ENCODE measurements at places on chromosomes 13 and 19.

DNA sequence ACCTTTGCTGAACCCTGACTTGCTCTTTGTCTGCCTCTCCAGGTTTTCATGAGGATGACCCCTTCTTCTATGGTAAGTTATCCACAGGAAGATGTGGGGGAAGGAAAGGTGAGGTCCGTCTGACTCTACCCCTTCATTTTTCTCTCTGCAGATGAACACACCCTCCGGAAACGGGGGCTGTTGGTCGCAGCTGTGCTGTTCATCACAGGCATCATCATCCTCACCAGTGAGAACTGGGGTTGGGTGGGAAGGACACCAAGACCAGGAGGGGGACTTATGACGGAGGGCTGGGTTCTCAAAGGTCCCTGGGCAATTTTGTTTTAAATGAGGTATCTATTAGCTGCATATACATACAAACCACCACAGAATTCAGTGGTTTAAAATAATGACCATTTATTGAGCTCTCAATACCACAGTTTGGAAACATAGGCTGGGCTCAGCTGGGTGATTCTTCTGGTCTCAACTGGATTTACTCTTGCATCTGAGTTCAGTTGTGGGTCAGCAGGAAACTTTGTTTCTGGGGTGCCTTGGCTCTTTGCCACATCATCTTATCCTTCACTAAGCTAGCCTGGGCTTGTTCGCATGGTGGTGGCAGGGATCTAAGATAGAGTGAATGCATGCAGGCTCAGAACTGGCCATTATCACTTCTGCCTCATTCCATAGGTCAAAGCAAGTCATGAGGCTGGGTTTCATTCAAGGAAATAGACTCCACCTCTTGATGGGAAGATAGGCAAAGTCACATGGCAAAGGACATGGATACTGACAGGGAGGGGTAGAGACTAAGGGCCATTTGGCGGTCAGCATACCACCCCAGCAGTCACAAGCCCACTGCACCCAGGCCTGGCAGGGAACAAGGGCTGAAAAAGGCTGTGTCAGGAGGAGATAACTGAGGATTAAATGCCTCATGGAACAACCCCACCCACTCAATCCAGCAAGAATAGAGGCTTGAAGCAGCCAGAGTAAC lies 11.8 kb downstream of the FXYD5 start:
- DNase-seq: no peak

- no peak for DNase-seq
Measured at GRCh38 chr13:52048516-52048915, 24.0 kb downstream of the UTP14C start.

DNA sequence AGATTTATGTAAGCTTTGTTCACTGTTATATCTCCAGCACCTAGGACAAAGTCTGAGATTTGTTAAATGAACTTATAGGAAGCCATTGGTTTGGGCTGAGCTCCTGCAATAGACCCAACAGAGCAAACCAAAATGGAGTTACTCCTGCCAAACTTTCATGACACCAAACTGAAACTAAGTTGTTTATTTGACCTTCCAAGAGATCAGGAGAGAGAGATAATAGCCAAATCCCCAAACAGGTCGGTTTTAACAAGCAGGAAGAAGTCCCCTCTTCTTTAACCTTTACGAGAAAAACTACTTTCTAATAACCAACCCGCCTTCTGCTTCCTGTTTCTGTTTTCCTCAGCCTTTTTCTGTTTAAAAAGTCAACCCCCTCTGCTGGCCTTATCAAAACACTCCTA lies 54.9 kb upstream of the ATP12A start:
- DNase-seq: no peak

GRCh38 chr13:89627996-89628395 lies 1719.5 kb upstream of the MIR17HG start:
- no peak for DNase-seq

DNA sequence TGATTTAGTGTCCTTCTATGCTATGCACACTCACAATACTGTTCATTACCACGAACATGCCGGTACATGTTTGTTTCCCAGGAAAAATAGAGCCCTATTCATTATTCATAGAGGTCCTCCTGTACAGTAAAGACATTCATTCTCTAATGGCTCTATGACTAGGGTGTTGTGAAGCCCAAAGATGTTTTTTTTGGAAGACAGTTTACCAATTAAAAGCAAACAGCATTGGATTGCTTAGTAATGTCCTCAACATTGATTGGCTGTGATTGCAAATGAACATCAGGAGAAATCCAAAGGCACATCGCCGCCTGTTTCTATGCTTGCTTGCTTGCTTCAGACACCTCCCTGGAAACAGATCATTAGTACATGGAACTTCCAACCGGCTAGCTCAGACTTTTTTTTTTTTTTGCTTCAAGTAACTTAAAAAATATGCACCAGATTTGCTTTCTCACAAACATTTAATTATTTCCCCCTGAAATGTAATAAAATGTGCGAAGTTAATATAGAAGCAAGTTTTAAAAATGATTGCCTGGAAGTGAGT lies 8.8 kb upstream of the GPC6 start:
- DNase-seq: no peak

DNA sequence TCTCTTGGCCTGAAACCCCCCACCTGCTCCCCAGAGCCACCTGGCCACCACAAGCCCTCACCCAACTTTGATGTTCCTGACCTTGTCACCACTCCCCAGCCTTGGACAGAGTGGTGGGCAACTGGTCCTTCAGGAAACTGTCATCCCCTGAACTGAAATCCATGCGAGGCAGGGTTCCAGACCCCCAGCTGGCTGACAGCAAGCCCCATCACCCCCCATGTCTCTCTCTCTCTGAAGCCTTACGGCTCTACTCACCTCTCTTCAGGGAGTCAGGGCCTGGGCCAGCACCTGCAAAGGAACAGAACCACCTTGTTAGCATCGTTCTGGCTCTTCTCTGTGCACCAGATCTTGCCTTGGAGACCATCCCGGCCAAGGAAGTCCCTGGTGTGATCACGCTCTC lies 2.6 kb downstream of the LRFN1 start:
- no peak for DNase-seq

- DNase-seq: no peak
Measured at GRCh38 chr19:15636026-15636425, 4.7 kb upstream of the CYP4F3 start.

DNA sequence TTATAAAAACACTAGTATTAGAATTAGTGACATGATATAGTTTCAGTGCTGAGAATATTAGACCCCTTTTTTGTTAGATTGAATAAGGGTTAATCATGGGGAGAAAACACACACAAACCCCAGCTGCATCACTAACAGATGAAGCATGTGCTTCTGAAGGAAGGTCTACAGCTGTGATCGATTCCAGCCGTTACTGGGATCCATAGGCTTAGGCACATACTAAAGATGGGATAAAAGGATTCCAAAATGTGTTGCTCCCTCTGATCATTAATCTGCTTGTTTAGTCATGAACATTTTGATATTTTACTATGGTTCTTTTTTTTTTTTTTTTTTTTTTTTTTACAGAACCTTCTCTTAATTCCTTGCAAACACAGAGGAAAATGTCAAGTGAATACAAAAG lies 1591.3 kb downstream of the EFNB2 start:
- no peak for DNase-seq

- no peak for DNase-seq
Measured at GRCh38 chr13:74388626-74389025, 254.4 kb upstream of the KLF12 start.

- DNase-seq: no peak
Measured at GRCh38 chr19:14770136-14770535, 8.2 kb downstream of the ADGRE2 start.

DNA sequence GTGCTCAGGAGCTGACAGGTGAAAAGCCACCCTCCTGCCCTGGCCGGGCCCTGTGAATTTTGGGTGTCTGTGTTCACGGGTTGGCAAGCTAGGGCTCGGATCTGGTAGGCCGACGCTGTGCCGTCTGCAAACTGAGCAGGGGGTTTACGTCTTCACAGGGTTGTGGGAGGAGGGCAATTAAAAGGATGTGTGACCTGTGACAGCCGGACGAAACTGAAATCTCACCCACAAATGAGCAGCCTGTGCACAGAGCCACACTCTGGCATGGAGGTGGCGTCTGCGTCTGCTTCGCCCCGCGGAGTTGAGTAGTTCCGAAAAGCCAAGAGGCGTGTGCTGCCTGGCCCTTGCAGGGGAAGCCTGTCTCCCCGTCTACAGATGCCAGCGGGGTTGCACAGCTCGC lies 117.3 kb downstream of the KDM4B start:
- no peak for DNase-seq

- DNase-seq: no peak
Measured at GRCh38 chr19:40806423-40807146, 7.6 kb downstream of the EGLN2 start.

- DNase-seq: no peak
Measured at GRCh38 chr19:44315883-44316282, 11.1 kb upstream of the ZNF235 start.

GRCh38 chr13:110244071-110244830 lies 62.7 kb downstream of the COL4A1 start:
- DNase-seq: no peak

DNA sequence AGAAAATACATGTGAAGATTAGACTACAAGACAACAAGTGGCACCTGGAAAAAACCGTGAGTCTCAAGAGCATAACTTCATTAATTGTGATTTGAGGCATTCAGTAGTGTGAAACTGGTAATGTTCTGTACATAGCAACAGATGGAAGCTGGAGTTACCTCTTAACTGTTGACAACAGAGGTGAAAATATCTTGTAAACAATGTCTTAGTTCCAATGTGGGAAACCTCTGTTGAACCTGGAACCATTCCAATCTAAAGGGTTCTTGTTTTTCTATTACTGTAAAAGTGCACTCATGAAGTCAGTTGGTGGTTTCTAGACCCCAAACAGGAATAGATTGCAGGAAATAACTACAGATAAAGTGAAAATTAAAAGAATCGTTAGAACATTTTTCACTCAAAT lies 728.4 kb downstream of the SLITRK1 start:
- no peak for DNase-seq

GRCh38 chr13:100159584-100159983 lies 70.7 kb downstream of the PCCA start:
- DNase-seq: no peak

- no peak for DNase-seq
Measured at GRCh38 chr13:35514061-35514477, 37.6 kb upstream of the MAB21L1 start.

- DNase-seq: no peak
Measured at GRCh38 chr13:23445794-23446193, 12.3 kb upstream of the SACS start.

- no peak for DNase-seq
Measured at GRCh38 chr13:40496035-40496810, 170.2 kb downstream of the FOXO1 start.

DNA sequence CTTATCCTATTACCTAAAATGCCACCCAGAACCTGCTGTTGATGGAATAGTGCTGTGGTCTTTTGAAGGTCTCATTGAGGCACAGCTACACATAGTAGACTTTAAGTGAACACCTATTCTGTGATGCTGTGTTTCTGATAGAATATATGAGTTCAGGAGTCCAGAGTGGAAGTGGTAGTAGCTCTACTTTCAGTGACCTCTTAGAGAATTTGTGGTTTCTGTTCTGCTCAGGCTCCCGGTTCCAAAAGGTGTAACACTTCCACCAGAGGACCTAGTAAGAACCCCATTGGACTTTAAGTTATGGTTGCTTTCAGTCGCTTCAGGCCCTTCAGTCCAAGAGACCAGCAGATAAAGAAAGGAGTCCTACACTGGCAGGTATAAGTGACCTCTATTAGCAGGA lies 11.4 kb upstream of the MYCBP2 start:
- DNase-seq: no peak

- no peak for DNase-seq
Measured at GRCh38 chr13:48776401-48776800, 122.7 kb downstream of the CYSLTR2 start.

GRCh38 chr19:40613690-40614621 lies 12.8 kb downstream of the LTBP4 start:
- peak; percentile 92 for DNase-seq

GRCh38 chr13:45120967-45121831 lies 889 bp downstream of the GTF2F2 start:
- DNase-seq: peak; percentile 10

- DNase-seq: peak; percentile 72
Measured at GRCh38 chr19:32287811-32288227, 57.6 kb upstream of the ZNF507 start.

- no peak for DNase-seq
Measured at GRCh38 chr13:64052521-64052920, 2636.9 kb upstream of the PCDH20 start.

GRCh38 chr13:47472516-47472915 lies 528.6 kb downstream of the SUCLA2 start:
- no peak for DNase-seq

GRCh38 chr19:42132030-42132628 lies at the start of gene POU2F2:
TSS of gene POU2F2 (minus strand) at chr19:42132446. CDS start at chr19:42132411, 35 bp downstream.
- DNase-seq: no peak

DNA sequence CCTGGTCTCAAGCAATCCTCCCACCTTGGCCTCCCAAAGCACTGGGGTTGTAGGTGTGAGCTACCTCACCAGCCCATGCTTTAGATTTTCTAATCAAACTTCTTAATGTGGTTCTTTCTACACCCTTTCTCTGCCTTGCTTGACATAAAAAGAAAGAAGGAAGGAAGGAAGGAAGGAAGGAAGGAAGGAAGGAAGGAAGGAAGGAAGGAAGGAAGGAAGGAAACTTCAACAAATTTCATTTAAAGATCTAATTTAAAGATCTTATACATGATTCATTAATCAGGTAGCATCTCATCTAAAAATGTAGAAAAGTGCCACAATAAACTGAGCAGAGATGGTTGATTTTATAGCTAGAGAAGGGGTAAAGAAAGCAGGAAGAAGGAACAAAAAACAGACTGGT lies 215.0 kb downstream of the DIAPH3 start:
- no peak for DNase-seq

DNA sequence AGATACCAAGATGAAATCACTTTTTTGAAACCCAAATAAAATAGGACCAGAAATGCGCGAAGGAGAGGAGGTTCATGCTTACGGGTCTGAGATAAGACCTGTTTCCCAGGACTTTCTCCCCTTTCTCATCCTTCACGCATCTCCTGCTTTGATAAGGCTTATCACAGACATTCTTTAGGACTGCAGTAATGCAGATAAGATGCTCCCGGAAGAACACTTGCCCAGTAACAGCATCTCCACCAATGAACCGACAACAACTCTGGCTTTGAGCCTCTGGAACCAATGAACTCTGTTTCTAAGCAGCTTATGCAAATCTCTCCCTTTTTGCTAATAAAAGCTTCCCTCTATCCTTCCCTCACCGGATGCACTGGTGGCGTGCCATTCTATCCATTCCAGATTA lies 783.4 kb upstream of the ARGLU1 start:
- peak; percentile 69 for DNase-seq

- DNase-seq: no peak
Measured at GRCh38 chr13:68257111-68257842, 1027.1 kb upstream of the PCDH9 start.
